ENCODE measurements at places on chromosomes 2 and 18. TPM values are rescaled to one million over a fixed set of nuclear protein-coding genes. Genes with fewer than 3 reads are reported as not detected.

DNA sequence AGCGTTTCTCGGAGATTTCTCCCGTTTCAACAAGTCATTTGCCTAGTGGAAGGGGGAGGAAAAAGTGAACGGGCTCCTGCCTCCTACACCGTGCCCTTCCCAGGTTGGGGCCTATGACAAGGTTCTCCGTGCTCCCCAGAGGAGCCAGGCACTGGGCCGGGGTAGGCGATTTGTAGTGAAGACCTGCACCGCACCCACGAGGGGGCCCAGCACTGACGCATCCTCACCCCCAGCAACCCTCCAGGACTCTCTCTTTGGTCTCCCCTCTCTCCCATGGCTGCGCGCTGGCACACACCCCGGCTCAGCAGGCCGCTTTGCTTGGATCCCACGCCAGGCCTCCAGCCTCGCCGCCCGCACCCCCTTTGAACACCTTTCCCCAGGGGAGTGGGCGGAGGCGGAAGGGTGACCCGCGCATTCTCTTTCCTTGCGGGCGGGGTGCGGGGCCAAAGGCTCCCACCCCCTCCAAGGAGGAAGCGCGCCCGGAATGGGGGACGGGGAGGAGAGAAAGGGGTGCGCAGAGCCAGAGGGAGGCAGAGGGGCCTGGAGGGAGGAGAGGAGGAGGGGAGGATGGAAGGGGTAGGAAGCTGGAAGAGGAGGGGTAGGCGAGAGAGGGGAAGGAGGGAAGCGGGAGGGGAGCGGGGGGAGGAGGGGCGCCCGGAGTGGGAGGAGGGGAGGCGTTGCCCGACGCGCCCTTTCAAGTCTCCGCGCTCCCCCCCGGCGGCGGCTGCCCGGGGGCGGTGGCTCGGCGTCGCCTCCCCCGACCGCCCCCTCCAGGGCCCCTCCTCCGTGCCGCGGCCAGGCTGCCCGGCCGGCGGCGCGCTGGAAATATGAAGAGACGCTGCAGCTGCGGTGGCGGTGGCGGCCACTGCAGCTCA, at the start of gene APCDD1:
TSS of gene APCDD1 (plus strand) at position 830 of the 875 bp plus-strand sequence. CDS start 347 bp downstream, outside the sequence.
- no peaks in the 10 kb centered on the region for H3K36me3 ChIP-seq
- DNase-seq, result peak; percentile 70
- peak within 1 kb of the TSS; percentile 85 for H3K27ac ChIP-seq
- H3K27me3 ChIP-seq, result no peaks in the 10 kb centered on the region
- H3K4me1 ChIP-seq, result peaks cover 18% of the 10 kb centered on the region

ARHGEF4 gene
- 3.5 TPM for total RNA-seq

EIPR1 gene
- 13.6 TPM for total RNA-seq

CRACDL gene
- 7.4 TPM for total RNA-seq

PROKR1 gene
- total RNA-seq, result not detected

ALPI gene
- not detected for total RNA-seq

GRCh38 chr2:239822146-239822831, 202.9 kb downstream of the NDUFA10 start:
- H3K27ac ChIP-seq, result no peak overlapping the region
- DNase-seq, result peak; percentile 44
- no peak overlapping the region for H3K4me3 ChIP-seq
- no peaks in the 10 kb centered on the region for H3K4me1 ChIP-seq
- no peaks in the 10 kb centered on the region for H3K27me3 ChIP-seq

FLACC1 gene
- 7.5 TPM for total RNA-seq

GRCh38 chr18:75456199-75456631, 28.7 kb upstream of the SMIM21 start:
- peaks cover 4% of the 10 kb centered on the region for H3K4me1 ChIP-seq
- peak overlapping the region; percentile 39 for H3K4me3 ChIP-seq
- H3K27ac ChIP-seq, result peak overlapping the region; percentile 44
- no peaks in the 10 kb centered on the region for H3K27me3 ChIP-seq
- no peaks in the 10 kb centered on the region for H3K36me3 ChIP-seq

TDRD15 gene
- total RNA-seq, result not detected

GRCh38 chr2:62363166-62363565, 142.8 kb downstream of the TMEM17 start:
- no peak overlapping the region for H3K4me3 ChIP-seq
- no peaks in the 10 kb centered on the region for H3K4me1 ChIP-seq
- H3K27ac ChIP-seq, result no peak overlapping the region
- no peak for DNase-seq

PTPRN gene
- total RNA-seq, result 0.74 TPM

DNA sequence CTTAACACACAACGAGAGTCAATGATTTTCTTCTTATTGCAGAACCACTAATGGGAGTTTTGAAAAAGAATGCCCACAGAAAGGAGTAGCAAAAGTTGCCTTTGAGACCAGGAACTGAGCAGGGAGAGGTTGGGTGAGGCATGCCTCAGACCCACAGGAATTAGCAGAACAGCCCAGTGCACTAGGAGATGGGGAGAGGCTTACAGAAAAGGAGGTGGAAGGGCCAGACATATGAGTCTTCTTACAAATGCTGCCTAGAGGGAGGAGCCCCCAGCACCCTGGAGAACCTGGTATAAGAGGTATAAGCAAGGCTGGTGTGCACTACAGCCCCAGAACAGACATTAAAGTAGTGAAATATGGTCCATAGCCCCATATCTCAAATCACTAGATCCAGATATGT, 162.0 kb downstream of the DTNA start:
- no peaks in the 10 kb centered on the region for H3K27me3 ChIP-seq
- no peak overlapping the region for H3K4me3 ChIP-seq
- H3K27ac ChIP-seq, result no peak overlapping the region
- H3K4me1 ChIP-seq, result no peaks in the 10 kb centered on the region

GRCh38 chr18:44453505-44453904, 227.2 kb upstream of the SETBP1 start:
- H3K4me3 ChIP-seq, result no peak overlapping the region
- H3K36me3 ChIP-seq, result no peaks in the 10 kb centered on the region
- H3K4me1 ChIP-seq, result no peaks in the 10 kb centered on the region
- no peaks in the 10 kb centered on the region for H3K27me3 ChIP-seq

DNA sequence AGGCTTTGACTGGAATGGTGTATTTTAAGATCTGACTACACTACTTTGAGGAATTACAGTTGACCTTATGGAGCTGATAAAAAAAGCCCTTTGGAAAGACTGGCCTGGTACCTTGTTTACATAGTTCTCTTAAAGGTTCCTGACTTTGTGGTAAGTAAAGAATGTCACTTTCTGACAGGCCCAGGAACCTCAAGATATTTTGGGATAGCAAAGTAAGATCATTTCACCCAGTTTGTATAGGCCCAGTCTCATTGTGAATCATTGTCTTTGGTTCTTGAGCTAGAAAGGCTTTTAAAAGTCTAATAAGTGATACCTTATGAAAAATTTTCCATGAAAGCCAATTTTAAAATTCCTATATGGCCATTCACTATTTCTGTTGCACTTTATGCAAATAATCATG, 316.3 kb upstream of the LRRTM4 start:
- no peaks in the 10 kb centered on the region for H3K36me3 ChIP-seq
- H3K27me3 ChIP-seq, result no peaks in the 10 kb centered on the region
- no peaks in the 10 kb centered on the region for H3K4me1 ChIP-seq

DNA sequence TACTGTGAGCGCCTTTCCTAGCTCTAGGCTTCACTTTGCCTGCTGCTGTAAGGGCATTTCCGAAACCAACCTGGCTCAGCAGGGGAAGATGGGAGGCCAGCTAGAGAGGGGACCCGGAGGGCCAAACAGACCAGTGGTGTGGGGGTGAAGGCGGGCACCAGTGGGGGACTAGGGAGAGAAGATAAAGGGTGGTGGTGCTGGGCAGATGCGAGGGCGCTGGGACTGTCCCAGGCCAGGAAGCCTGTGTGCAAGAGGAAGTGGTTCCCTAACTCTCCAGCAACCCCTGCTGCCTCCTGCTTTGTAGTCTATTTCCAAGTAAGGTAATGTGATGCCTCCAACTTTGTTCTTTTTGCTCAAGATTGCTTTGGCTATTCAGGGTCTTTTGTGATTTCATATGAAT, 73.1 kb downstream of the DNAH7 start:
- no peaks in the 10 kb centered on the region for H3K4me1 ChIP-seq
- H3K4me3 ChIP-seq, result no peak overlapping the region
- no peaks in the 10 kb centered on the region for H3K36me3 ChIP-seq
- no peak for DNase-seq
- no peaks in the 10 kb centered on the region for H3K27me3 ChIP-seq

MOGAT1 gene
- total RNA-seq, result not detected

Measured in right atrium auricular region (tissue), 2 donors.